ENCODE measurements at places on chromosomes 4 and X.

DNA sequence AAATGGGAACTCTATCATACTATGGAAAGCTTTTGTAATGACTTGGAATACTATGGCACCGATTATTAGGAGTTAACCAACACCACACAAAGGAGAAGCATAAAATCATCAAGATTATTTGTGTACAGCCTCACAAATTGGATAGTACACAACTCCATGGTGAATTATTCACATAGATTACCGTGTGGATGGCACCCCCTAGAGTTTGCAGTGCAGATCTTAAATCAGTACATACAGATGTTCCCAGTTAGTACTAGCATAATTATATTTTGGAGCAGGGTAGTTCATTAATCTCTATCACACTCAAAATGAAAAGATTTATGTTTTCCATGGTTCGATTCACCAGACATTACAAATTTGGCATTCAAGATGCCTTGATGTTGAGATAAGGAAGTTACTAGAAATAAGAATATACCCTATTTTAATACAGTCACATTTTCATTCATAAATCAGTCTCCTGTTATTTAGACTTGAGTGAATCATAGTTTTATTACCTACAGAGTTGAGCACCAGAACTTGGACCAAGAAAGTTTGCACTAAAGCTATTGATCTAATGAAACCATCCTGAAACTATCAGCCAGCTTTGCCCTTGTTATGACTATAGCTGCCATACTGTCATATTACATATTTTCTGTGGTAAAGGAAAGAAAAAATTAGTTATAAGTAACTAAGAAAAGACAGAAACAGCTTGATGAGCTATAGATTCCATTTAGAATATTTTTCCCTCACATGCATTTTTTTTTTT is 531.8 kb downstream of the GLUD2 start:
- no peak for DNase-seq

DNA sequence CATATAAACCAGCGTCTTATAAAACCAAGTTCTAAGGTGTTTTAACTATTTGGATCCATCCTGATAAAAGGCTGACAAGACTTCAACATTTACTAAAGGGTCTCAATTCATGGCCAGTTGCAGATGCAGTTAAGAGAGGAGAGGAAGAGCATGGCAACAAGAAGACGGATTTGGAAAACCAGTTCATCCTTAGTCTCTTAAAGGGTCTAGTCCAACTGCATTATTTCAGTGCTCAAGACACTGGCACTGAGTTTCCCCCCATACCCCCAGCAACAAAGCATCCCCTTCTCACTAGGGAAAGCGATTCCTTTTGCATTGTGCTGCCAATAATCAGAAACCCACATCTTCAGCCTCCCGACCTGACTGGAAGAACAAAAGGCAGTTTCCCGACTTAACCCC is 90.3 kb upstream of the TFDP3 start:
- no peak for DNase-seq

GRCh38 chr4:184825141-184825895 is 450 bp downstream of the ACSL1 start:
- no peak for DNase-seq

DNA sequence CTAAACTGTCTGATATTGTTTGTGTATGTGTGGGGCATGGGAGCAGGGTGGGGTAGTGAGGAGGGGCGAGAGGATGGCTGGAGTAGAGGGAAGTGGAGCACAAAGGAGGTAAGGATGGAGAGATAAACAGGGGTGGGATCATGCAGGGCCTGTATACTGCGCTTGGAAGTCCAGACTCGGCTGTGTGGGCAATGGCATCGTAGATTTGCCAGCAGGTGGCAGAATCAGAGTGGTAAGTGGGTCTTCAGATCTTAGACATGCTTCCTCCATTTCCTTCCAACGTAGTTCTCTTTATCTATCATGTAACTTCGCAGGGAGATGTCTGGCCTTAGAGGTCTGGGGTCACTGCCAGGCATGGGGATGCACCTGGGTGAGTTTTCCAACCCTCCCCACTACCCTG is 155.5 kb downstream of the PDGFRA start:
- no peak for DNase-seq

- DNase-seq = no peak
Observed at GRCh38 chrX:97030463-97030862, 146.8 kb downstream of the RPA4 start.

- DNase-seq = no peak
Observed at GRCh38 chr4:94544811-94545210, 93.1 kb downstream of the PDLIM5 start.

DNA sequence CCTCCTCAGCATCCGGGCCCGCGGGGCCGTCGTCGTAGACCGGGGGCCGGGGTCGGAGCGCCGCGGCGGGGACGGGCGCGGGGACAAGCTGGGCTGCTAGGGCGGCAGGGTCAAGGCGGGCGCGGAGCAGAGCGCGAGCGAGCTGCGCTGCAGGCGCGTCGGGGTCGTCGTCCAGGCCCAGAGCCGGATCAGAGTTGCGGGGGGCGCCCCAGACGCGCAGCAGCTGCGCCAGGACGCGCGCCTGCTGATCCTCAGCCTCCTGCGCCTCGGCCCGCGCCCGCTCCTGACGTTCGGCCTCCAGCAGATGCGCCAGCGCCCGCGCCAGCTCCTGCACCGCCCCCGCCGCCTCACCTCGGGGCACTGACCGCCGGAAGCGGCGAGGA is 3.5 kb downstream of the PCSK1N start:
- no peak for DNase-seq

GRCh38 chrX:153884590-153884989 is 1.4 kb downstream of the L1CAM start:
- DNase-seq = no peak
